ENCODE measurements at places on chromosomes 12 and 14.
A peak's percentile ranks its signal among the peaks of the same experiment; 100 is the strongest.

DNA sequence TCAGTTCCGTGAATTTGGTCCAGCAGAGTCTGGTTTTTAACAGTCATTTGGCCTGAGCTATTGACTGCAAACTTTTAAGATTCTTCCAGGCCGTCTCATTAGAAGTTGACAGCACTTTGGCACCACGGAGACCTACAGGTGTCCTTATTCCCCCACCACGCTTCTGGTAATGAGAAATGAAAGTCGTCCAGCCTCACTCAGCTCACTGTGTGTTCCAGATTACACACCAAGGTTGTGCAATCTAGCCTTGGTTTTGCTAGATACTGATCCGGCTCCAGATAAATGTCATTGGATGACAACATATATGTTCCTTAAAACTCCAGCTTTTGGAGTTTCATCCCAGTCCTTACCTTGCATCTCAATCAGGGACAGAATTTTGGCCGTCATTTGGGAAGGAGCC, 210.4 kb downstream of the CHST11 start:
- no peak for DNase-seq

- no peak for DNase-seq
These were observed 33.7 kb downstream of the FBXL14 start for GRCh38 chr12:1560704-1561103.

DNA sequence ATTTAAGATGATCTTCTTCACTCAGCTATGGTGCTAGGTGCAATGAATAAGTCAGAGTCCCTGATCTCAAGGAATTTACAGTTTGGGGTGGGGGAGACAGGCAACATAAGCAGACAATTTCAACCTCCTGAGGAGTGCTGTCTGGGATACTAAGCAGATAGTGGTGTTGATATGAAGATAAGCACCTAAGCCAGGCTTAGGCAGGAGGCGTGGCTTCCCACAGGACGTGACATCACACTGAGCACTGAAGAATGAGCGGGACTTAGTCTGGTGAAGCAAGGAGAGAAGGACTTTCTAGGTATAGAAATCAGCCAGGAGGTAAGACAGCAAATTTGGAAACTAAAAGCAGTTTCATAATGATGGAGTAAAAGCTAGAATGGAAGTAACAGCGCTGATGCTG, 6.8 kb downstream of the PRPH start:
- DNase-seq, result no peak

- DNase-seq, result no peak
These were observed 120.7 kb downstream of the ADGRD1 start for GRCh38 chr12:131074221-131075083.

DNA sequence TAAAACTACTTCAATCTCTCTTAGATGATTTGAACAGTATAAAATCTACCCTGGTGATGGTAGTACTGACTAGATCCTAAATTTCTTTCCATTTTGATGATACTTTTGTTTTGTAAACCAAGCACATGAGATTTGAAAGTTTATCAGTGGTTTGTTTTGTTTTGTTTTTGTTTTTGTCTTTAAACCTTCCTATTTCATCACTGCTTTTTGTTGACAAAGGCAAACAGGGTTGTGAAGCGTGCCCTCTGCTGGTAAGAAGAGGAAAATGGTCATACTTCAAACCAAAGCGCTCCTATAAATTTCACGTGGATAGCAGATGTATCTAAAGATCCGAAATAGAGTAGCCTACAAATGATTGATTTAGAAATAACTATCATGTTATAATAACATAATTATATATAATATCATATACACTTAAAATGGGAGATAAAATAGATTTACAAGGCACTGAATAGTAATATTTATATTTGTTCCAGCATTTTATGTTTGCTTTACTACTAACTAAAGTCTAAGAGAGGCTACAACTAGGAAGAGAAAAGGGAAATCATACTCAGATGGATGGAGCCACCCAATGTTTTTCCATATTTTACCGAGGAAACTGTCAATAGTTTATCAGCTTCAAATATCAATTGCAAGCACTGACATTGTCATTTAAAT, 254.0 kb upstream of the USP15 start:
- peak; percentile 37 for DNase-seq

- no peak for DNase-seq
These were observed 162.2 kb upstream of the TMTC1 start for GRCh38 chr12:29945904-29946303.

GRCh38 chr12:52350021-52350620, 17.2 kb downstream of the KRT85 start:
- no peak for DNase-seq

DNA sequence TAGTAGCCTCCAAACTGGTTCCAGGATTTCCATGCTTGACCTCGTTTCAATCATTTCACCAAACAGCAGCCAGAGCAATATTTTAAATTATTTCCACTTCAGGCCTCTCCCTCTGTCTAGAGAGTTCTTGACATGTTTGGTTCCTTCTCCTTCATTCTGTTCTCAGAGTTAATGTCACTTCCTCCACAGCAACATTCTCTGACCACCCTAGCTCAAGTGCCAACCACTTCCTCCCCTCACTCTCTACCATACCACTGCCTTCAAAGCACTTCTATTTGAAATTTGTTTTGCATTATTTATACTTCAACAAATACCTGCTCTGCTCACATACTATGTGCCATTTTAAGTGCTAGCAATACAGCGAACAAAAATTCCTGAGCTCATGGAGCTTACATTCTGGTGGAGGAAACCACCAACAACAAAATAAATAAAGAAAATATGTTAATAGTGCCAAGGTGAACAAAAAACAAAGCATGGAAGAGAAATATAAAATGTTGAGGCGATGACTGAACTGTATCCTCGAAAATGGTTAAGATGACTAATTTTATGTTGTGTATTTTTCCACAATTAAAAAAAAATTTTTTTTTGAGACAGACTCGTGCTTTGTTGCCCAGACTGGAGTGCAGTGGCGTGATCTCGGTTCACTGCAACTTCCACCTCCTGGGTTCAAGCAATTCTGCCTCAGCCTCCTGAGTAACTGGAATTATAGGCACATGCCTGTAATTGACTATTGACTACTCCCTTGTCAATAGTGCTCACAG, 17.3 kb downstream of the BAZ1A start:
- peak; percentile 52 for DNase-seq

DNA sequence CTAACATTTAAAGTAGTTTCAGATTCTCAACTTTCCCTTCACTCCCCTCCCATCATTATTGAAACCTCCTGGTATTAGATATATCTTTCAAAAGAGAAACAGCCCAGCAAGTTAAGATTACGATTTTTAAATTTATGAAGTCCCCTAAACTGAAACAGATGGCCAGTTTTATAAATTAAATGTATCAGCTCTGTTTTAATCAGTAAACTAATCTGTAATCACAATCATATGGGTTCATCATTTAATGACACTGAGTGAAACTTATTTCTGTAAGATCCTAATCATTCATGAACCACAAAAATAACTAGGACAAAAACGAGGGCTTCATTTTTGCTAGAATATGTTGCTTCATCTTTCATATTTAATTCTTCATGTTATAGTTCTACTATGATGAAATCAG, 137.8 kb downstream of the EPS8 start:
- DNase-seq, result no peak

GRCh38 chr12:100123316-100124095, 19.2 kb downstream of the BLTP3B start:
- no peak for DNase-seq

- DNase-seq, result no peak
These were observed 12.9 kb upstream of the TNFRSF1A start for GRCh38 chr12:6354495-6355393.
